ENCODE measurements at places on chromosomes 1 and 21.

- no peak for DNase-seq
These were observed 51.3 kb downstream of the DHRS3 start for GRCh38 chr1:12566484-12567287.

GRCh38 chr21:25885405-25885804, 150.6 kb downstream of the GABPA start:
- no peak for DNase-seq

DNA sequence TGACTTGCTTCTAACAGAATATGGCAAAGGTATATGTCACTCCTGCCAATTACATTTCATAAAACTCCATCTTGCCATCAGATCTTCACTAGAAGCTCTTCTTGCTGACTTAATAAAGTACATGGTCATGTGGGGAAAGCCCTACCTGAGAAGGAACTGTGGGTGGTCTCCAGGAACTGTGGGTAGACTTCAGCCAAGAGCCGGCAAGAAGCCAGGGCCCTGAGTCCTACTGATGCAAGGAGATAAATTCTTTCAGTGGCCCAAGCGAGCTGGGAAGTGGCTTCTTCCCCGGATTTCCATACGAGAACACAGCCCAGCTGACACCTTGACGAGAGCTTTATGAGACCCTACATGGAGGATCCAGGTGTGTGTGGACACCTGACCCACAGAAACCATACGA, 228.7 kb downstream of the SMYD3 start:
- DNase-seq: no peak

DNA sequence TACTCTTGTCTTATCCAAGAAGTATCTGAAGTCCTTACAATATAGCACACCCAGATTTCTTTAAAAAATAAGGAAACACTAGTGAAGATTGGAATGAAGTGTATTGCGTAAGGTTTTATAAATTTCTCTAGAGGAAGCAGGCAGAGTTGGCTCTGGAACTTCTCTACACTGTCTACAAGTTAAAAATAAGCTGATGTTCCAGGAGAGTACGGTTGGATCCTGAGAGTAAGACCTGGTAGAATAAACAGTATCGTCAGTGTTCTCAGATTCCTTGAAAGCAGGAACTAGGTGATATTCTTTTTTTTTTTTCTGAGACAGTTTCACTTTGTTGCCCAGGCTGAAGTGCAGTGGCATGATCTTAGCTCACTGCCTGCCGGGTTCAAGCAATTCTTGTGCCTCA, 107.9 kb downstream of the USP25 start:
- DNase-seq: no peak

- DNase-seq: no peak
These were observed 131.0 kb downstream of the CSMD2 start for GRCh38 chr1:34034036-34034435.

DNA sequence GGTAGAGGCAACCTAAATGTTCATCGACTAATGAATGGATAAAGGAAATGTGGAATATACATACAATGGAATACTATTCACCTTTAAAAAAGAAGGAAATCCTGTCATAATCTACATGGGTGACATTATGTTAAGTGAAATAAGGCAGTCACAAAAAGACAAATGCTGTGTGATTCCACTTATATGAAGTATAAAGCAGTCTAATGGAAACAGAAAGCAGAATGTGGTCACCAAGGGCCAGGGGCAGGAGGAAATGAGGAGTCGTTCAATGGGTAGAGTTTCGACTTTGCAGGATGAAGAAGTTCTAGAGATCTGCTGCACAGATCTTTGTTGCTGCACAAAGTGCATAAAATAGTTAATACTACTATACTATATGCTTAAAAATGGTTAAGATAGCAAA, 7.8 kb downstream of the DIPK1A start:
- no peak for DNase-seq

DNA sequence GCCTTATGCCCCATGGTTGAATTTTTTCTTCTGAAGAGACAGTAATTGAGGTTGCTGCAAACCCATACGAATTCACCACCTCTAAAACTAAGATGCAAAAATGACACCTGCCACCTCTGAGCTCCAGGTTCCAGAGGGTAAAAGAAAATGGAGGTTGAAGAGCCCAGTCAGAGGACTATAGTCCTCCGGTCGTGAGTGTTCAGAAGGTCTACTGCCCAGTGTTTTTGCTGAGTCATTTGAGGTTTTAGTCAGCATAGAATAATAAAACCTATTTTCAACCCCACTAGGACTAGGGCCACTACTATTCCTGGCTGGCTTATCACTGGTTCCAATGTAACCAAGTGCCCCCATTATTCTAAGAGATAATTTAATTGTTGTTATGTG, 12.9 kb upstream of the SLAMF7 start:
- no peak for DNase-seq

DNA sequence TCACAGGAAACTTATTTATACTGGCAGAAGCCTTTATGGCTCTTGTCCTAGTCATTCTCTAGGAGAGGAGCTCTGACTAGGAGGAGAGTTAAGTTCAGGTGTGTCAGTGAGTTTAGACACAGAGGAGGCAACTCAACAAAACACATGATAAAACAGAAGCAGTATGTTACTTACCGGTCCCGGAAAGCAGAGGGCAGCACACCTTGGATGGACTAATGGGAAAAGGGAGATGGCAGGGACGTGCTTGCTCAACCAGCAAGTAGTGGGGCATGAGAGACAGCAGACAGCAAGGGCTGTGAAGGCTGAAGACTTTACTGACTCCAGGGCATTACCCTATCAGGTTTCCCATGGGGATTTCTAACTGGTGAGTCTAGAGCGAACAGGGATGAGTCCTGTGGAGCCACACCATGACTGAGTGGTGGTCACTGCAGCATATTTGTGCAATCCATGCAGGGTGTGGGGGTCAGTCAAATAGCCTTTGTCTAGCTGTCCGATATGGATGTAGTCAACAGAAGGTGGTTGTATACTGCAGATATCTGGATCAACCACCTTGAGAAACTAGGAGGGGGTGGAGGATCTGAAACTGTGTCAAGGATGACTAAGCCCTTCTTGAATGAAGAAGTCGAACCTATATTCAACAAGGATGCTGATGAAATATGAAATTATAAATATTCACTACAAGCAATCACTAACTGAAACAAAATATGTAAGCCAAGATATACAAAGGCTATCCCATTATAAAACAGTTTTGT, 596.3 kb upstream of the CHRM3 start:
- no peak for DNase-seq

DNA sequence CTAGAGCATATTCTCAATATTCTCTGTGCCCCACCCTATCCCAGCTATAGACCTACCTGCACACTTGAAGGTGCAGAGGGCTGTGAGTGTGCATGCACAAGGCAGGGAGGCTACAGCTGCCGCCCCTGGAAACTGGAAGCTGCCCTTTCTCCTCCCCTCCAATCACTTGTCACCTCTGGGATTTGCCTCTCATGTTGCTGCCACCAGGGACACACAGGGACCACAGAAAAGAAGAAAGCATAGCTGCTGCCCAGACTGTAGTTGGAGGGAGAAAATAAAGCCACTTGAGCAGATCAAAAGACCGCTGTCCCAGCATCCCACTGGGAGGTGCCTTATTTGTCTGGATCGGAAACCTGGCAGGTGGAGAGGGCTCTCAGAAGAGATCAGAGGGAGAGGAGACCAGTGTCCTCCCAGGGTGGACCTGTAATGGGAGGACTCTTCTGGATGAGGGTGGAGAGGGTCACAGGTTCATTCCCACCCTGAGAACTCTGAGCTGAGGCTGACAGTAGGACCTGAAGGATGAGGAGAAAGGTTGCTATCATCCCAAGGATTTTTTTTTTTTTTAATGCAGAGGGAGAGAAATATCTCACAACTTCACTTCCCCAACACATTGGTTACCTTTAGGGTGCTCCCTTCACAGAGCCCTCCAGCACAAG, 7.6 kb upstream of the INPP5B start:
- DNase-seq: no peak

GRCh38 chr1:162177126-162177525, 107.6 kb downstream of the NOS1AP start:
- DNase-seq: no peak

DNA sequence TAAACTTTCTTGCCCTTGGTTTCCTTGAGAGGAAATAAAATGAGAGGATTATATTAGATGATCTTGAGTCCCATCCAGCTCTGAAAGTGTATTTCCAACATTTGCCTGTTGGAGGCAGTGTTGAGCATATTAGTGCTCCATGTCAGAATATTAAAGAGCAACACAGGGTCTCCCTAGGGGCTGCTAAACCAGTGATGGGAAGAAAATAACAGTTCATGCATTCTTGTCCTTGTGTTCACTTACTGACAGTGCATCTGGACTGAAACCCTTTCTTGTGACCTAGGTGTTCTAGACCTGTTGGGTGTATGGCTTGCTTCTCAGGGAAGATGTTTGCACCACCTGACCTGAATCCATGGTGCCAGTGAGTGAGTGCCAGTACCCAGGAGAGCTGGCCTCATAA, 124.7 kb upstream of the KIAA0040 start:
- no peak for DNase-seq

- no peak for DNase-seq
These were observed 248.3 kb upstream of the CAMK1G start for GRCh38 chr1:209335178-209335577.

GRCh38 chr21:33985117-33986050, 69.8 kb upstream of the ATP5PO start:
- DNase-seq: no peak

- DNase-seq: no peak
These were observed 123.3 kb downstream of the ZC3H11B start for GRCh38 chr1:219489636-219490035.

DNA sequence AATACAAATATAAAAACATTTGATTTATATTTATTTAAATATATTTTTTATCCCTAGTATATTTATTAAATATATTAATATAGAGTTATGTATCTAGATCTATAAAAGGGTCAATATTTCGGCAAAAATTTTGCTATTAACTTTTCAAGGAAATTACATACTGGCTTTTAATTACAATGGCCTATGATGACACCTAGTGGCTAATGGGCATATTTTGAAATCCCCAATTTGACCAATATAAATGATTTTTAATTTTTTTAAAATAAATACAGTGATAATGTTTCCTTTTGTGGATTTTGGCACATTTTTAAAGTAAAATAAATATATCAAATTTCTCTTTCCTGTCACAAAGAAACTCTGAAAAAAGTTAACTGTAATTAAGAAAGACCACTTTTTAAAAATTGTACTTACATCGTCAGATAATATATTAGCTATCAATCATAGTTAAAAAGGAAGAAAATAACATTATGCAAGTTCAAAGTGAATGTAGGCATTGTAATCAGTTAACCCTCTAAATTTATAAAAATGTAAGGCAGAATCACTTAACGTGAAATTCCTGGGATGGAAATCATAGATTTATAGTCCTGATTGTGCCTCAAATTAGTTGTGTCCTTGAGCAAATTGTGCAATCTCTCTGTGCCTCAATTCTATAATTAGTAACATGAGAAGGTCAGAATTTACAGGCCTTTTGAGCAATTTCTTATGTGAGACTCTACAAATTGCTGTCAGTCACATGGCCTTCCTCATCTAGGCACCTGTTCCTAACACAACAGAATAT, 25.6 kb upstream of the RGS13 start:
- DNase-seq: no peak

DNA sequence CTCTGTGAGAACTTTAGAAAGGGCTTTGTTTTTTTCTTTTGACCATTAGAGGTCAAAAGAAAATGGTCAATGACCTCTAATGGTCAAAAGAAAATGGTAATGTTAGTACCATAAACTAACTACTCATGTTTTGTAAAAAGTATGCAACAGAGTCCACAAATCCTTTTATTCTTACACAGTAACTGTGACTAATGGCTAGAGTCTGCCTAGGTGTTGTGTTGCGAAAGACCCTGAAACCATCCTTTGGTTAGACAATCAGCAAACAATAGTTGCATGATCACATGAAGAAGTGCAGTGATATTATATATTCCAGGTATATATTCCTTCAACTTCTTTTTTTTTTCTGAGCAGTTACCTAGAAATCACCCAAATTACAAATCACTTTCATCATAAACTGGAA, 40.9 kb downstream of the NEGR1 start:
- no peak for DNase-seq

DNA sequence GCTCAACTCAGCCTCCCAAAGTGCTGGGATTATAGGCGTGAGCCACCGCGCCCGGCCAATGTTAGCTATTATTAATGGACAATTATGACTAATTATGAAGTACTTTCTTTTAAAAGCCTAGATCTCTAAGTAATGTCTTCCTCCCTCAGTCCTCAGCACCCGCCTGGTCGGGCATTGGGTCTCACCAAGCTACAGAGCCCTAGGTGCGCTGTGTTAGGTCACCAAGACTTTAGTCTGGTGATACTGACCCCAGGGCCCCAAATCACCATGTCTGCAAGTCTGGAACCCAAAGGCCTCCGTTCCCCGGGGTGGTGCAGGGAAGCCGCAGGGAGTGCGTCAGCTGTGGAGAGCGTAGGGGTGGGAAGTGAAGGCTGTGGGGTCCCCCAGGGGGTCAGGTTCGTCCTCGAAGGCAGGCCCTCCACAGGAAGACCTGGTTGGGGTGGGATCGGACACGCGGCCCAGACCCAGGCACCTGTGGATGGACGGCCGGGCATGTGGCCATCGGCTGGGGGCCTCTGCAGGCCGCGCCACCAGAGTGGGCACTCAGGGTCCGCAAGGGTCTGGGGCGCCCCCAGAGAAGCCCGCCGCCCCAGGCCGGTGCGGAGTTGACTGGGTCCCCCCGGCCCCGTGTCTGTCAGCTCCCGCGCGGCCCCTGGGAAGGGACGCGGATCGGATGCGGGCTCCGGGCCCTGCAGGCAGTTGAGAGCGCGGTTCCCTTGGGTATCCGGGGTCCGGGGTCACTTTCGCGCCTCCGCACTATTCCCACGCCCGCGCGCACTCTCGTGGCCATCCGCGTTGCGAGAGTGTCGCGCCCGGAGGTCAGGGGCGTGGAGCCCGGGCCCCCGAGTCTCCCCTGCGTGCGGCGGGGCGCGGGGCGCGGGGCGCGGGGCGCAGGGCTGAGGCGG, 710 bp upstream of the PDXK start:
- DNase-seq: no peak

DNA sequence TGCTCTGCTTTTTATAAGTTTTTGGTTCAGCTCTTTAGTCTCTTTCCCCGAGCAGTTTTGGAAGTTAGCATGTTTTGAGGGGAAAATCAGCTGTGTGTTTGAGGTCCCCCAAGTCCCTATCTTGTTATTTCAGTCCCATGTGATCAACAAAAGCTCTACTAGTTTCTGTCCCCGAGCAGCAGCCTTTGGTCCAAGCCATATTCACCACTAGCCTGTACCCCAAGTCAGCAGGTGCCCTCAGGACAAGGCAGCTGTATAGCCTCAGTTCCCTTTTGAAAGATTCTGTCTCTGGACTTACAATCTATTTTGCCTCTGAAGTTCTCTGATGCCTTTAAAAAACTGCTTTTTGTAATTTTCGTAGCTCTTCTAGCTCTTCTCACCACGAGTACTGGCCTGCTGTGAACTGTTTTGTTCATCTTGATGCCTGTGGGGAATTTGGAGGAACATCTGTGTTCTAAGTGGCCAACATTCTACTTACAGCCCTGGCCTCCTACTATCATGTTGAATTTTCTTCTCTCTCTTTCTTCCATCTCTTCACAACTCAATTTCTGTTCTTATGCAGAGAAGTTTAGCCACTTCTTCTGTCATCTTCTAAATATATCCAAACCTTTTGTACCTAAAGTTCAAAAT, 16.7 kb downstream of the UAP1 start:
- DNase-seq: no peak

Measured in stimulated activated CD8-positive, alpha-beta memory T cell treated with anti-CD3 and anti-CD28 coated beads, Interleukin-2, amount 100 ng/mL, for 48 hours (primary cell).